ENCODE measurements at places on chromosomes 1 and 21.

- DNase-seq = no peak
These were observed 203.5 kb upstream of the NEGR1 start for GRCh38 chr1:72485801-72486200.

DNA sequence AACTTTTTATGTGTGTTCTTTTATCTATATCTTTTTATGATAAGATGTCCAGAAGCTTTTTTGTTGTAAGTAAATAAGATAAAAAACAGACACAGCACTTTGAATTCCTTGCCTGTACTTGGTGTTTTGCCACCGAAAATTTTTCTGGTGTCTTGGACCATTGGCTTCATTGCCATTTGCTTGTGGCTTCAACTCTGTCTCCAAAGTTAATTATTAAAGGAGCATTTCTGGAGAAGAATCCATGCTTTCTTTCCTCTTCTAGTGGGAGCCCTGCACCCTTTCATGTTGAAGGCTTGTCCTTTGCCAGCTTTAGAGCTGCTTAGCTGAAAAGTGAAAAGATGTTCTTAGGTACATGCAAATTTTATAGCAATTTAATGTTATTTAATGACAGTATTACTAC lies 112.2 kb downstream of the DYRK1A start:
- no peak for DNase-seq

DNA sequence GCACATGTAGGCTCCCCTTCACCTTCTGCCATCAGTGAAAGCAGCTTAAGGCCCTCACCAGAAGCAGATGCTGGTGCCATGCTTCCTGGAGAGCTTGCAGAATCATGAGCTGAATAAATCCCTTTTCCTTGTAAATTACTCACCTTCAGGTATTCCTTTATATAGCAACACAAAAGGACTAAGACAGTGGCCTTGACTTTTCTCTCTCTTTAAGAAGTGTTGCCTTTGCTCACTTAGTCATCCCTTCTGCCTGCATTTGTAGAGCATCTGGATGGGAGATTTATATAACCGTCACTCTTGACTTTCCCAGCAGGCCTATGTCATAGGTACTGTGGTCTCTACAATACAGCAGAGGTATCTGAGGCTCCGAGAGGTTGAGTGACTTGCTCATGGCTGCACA lies 3.7 kb downstream of the PCSK9 start:
- no peak for DNase-seq

- no peak for DNase-seq
These were observed 13.3 kb upstream of the SIPA1L2 start for GRCh38 chr1:232643251-232643650.

DNA sequence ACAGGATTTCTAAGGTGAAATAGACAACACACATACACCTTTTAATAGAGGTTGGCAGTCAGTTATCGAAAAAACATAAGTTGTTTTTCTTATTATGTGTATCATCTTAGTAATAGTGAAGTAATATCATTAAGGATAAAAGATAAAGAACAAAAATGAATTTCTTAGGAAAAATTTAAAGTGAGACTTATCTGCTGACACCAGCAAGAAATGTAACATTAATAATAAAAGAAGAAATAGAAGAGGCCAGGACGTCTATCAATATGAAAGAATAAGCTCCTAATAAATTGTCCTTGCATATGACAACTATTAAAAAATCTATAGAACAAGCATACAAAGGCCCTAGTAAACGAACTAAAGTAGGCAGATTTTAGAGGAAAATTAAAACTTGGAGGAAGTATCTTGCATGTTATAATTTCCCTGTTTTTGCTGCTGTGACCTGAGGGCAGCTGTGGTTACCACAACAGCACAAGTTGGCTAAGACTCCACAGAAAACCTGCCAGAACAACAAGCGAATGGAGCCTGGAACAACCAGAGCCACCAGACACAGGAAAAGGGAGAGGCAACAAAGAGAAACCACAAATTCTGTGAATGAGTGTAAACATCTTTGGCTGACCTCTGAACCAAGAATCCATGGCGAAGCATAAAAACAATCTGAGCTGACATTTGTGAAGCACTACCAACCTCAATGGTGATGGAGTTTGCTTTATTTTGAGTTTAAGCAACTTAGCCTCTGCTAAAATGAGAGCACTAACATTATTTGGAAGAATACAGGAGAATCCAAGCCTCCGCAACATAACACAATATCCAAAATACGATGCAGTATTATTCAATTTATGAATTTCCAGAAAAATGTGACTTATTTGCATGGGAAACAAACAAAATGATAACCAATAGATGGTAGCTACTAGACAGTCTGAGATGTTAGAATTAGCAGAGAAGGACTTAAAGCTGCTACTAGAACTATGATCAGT lies 207.5 kb downstream of the KCNT2 start:
- DNase-seq = no peak

DNA sequence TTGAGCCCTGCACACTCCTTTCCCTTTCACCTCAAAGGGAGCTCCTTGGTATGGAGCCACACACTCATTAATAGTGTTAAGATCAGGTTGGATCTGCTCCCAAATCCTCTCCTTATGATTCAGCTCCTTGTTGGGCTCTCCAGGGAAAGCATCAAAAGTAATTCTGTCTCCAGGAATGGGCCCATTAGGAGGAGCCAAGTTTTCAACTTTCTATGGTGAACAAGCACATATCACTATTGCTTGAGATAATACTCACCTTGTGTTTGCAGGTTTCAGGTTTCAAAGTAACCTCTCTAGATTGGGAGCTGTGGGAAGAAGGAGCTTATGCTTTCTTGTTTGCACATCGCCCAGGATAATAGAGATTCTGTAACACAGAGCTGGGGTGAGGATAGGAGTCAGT lies 164.8 kb downstream of the TNFSF18 start:
- DNase-seq = no peak

- no peak for DNase-seq
These were observed 26.5 kb downstream of the HMGCS2 start for GRCh38 chr1:119742202-119742601.
